ENCODE measurements at places on chromosomes 12 and 14.

DNA sequence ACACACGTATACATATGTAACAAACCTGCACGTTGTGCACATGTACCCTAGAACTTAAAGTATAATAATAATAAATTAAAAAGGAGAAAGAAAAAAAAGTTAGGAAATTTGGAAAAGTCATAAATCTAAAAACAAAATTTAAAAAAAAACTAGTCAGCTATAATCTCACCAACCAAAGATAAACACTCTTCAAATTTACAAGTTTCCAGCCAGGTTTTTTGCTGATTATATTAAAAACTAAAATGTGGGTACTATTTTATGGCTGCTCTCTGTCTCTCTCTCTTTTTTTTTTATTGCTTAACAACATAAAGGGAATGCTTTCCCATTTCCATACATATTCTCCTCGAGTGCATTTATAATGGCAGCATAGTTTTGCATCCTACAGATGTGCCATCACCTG is 25.0 kb upstream of the RNASE3 start:
- DNase-seq = no peak

DNA sequence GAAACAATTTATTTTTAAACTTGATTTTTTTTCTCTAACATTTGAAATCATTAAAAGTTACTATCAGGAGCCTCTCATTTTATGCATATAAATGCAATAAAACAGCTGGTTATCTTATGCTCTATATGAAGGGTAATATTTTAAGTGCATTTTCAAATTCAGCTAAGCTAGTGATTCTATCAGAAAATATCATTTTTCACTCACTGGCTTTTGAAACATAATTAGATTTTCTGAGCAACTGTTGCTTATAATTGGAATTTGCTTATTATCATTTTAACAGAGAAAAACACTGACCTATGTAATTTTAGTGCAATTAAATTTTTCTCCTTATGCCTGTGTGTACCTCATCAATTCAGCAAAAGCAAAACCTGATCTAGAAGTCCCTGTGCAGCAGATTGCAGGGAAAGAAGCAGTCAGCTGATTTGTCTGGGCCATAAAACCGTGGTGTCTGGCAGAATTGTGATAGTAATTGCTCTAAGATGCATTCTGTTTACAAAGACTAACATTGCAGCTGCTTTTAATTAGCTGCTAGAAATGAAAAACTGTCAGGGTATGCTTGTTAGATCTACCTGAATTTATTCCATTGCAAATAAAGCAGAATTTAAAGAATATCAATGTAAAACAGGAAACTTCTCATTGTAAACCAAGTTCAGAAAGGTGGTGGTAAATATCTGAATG is 75.0 kb downstream of the BICD1 start:
- no peak for DNase-seq

DNA sequence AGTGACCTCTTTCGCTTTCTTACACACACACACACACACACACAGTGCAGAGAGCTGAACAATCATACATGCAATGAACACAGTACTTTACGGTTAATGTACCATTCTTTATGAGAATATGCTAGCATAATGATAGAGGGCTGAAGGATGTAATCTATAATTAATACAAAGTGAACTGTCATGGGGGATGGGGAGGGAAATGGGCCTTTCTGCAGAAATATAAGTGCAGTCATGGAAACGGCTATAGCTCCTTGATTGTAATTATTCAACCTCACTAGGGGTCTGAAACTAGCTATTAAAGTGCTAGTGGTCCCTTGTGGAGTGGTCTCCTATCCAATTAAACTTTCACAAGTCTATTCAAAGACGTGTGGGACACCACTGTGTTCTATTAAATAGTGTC is 443.2 kb upstream of the FOXG1 start:
- DNase-seq = no peak

DNA sequence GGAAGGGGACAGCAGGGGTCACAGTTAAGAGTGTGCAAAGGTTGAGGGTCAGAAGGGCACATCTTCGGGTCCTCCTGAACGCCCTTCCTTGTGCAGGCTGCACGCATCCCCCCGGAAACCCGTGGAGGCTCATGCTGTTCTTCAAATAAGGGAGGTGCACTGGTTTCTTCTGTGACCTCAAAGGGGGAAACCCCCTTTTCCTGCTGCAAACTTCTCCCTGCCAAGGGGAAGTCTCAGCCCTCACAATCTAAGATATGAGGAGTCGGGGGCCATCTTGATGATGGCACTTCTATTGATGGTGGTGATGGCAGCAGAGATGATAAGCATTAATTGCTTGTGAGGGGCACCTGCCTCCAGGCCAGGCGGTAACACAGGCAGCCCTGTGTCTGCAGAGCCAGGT is 40.0 kb downstream of the ISCA2 start:
- no peak for DNase-seq

DNA sequence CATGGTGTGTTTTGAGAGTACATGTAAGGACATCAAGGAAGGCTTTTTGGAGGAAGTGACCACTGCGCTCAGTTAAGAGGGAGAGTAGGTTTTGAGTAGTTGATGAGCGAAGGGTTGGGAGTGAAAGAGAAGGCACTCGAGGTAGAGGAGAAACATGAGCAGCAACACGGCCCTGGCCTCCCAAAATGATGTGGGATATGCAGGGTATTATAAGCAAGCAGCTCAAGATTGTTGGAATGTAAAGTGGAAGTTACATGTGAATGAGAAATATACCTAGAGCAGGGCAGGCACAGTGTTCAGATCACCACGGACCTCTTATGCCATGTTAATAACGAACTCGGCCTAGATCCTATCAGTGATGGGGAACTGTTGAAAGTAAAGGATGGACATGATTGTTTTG is 2.1 kb upstream of the ARHGDIB start:
- DNase-seq = no peak

- DNase-seq = no peak
Measured at GRCh38 chr12:72472350-72472749, 200.2 kb downstream of the TRHDE start.

DNA sequence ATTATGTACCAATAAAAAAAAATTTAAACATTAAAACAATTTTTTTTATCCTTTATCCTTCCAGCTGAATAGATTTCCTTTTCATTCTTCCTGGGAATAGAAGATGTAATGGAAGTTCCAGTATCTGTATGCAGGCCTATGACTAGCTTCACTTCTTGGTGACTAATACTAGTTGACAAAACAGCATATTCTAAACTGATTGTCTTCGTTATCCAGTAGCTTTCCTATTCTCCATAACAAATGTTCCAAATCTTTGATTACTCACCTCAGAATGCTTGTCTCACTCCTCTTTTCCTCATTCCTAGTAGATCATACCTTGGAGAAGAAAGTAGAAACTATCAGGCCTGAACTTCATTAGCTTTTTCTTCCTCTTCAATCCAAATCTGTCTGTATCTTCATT is 70.7 kb downstream of the PLEKHA5 start:
- DNase-seq = no peak

- DNase-seq = no peak
Measured at GRCh38 chr12:96183734-96184370, 10.3 kb upstream of the ELK3 start.

- DNase-seq = no peak
Measured at GRCh38 chr12:54166567-54167499, 22.0 kb downstream of the SMUG1 start.

DNA sequence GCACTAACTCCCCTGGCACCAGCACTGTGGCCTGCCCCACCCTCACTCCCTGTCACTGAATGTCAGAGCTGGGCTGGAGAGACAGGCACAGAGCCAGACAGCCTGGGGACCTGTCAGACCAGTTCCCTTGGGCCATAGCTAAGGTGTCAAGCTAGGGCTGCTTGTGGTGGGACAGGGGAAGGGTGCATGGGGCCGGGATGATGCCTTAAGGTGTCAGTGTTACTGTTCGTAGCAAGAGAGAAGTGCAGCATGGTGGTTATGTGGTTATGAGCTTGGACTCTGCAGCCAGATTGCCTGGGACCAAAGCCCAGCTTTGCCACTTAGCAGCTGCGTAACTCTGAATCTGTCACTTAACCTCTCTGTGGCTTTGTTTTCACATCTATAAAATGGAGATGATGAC is 3.8 kb downstream of the RAPGEF3 start:
- no peak for DNase-seq

- no peak for DNase-seq
Measured at GRCh38 chr14:73168274-73168673, 32.0 kb downstream of the PSEN1 start.

- no peak for DNase-seq
Measured at GRCh38 chr12:23113781-23114180, 488.8 kb downstream of the ETNK1 start.

DNA sequence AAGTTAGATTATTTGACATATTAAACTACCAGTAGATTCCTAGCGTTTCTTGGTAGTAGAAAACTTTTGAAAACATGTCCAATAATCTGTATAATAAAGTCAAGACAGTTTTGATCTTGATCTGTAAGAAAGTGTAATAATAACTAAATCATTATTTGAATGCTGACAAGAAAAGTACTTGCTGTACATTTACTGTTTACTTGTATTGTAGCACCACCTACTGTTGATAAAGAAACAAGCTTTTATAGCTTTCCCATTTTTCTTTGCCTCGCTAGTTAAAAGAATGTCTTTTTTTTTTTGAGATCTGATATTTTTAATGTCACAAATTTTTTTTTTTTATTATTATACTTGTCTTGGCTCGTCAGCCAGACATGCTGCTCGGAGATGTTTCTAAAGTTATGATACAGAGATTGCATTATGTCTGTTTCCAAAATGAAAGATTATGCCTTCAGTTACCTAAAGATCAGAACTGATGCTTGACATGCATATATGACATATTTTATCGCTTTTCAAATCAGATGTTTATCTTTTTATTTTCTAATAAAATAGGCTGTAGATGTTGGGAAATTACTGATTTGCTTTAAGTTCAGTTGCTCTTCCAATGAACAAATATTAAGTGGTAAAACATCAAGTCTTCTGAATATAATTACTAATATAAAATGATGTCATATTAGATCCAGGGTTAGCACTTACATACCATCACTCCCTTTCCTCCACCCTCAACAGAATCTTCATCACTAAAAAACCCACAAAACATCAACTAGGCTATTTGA is 140.5 kb downstream of the AKAP6 start:
- DNase-seq = no peak

DNA sequence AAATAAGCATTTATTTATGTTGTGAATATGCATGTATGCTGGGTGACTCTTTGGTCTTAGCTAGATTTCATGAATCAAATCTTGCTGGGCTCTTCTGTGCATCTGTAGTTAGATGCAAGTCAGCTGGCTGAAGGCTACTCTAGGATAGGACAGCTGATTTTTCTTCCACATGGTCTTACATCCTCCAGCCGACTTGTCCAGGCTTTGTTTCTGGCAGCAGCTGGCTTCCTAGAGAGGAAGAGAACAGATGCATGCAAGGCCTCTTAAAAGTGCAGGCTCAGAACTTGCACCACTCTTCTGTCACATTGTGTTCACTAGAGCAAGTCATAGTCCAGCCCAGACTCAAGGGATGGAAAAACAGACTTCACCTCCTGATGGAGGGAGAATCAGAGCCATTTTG is 435.4 kb upstream of the STXBP6 start:
- DNase-seq = no peak

- no peak for DNase-seq
Measured at GRCh38 chr14:92652413-92653151, 95.8 kb downstream of the LGMN start.

DNA sequence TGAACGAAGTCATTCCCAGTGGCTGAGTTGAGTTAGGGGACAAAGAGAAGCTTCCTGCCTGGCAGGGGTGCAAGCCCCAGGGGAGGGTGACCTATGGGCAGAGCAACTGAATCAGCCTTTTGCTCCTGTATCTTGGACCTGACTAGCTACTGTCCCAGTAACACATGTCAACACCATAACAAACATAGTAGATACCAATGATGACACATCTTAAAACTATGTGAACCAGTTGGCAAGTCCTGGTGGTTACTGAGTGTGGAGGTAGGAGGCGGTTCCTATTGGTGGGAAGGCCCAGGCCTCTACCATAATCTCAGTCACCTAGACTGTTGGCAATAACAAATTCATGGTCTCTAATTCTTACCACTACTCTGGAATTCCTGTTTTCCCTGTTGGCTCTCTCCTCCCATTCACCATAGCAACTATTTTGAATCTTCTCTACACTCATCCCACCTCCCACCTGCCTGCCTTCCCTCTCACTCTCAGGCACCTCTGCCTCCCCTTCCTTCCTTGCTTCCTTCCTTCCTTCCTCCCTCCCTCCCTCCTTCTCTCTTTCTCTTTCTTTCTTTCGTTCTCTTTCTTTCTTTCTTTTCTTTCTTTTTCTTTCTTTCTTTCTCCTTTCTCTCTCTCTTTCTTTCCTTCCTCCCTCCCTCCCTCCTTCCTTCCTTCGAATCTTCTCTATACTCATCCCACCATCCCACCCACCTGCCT is 8.1 kb upstream of the P2RX7 start:
- no peak for DNase-seq

- DNase-seq = no peak
Measured at GRCh38 chr14:58071341-58071740, 80.7 kb downstream of the ARMH4 start.

- no peak for DNase-seq
Measured at GRCh38 chr14:104429291-104429861, 150.2 kb upstream of the C14orf180 start.

- no peak for DNase-seq
Measured at GRCh38 chr12:102948941-102949352, 8.5 kb upstream of the ASCL1 start.

DNA sequence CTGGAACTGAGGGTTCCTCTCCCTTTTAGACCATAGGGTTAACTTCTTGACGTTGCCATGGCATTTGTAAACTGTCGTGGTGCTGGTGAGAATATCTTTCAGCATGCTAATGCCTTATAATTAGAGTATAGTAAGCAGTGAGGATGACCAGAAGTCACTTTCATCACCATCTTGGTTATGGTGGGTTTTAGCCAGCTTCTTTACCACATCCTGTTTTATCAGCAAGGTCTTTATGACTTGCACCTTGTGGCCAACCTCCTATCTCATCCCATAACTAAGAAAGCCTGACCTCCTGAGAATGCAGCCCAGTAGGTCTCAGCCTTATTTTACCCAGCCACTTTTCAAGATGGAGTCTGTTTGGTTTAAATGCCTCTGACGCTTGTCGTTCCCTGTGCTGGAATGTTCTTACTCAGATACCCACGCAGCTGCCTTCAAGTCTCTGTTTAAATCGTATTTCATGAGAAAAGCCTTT is 44.2 kb downstream of the BBS10 start:
- no peak for DNase-seq

- no peak for DNase-seq
Measured at GRCh38 chr14:57136669-57137328, 131.9 kb downstream of the EXOC5 start.

DNA sequence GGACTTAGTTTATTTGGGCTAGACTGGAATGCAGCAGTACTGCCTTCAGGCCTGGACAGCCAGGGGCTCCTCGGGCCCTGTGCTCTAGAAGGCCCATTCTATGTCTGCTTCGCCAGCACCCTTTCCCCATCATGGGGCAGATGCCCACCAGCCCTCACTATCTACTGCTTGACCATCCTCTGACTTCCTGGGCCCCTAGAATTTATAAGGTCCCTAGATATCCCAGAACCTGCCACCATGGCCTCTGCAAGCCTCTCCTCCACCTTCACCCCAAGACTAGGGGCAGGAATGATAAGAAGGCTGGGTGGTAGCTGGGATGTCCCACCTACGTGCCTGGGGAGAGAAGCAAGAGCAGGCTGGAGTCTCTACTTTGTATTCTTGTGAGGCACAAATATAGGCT is 58.8 kb upstream of the STRN3 start:
- no peak for DNase-seq

Data from activated CD8-positive, alpha-beta memory T cell treated with anti-CD3 and anti-CD28 coated beads for 1 hour (primary cell).